IMR-90 (cell line): ENCODE measurements at places on chromosomes 6 and 20. TPM values are rescaled to one million over a fixed set of nuclear protein-coding genes. Genes with fewer than 3 reads are reported as not detected.

Gene ULBP2
- total RNA-seq: 7.2 and 7.9 TPM in 2 replicates

Gene DEF6
- total RNA-seq: 1.9 and 2.5 TPM in 2 replicates

Gene FAM83C
- total RNA-seq: not detected in 2 replicates

Gene KCNK15
- total RNA-seq: not detected in 2 replicates
